ENCODE measurements at places on chromosomes 3 and 15.

DNA sequence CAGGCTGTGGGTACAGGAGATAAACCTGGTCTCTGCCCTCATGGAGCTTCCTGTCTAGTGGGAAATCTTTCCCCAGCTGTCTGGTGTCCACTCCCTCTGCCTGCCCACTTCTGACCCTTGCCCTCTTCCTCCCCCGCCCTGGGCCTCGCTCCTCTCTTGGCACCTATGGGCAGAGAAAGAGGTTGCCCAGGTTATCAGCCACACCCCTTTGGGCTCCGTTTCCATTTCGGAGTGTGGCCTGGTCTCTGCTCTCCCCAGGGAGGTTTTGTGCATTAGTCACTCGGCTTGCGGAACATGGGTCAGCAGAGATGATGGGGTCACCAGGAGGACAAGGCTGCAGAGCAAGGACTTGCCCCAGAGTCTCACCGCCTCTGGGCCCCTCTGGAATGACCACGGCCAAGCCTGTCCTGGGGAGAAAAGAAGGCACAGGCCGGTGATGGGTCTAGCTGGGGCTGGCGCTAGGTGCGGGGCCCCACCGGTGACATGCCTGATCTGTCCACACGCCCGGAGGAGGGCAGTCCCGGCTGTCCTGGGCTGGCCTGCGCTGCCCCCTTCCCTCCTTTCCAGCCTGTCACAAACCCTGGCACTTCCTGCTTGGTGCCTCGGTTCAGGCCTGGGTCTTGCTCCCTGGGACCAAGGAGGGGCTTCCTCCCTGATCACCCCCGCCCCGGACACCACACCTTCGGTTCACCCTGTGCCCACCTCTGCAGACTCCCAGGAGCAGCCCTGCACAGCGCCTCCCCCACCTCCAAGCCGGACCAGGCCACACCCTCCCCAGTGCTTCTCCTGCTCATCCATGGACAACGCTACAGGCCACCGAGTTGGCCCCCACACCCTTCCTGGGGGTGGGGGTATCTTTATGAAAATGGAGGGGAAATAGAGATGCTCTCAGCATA is 35.6 kb upstream of the MUC4 start:
- DNase-seq = no peak

GRCh38 chr15:90572893-90573292 is 43.2 kb downstream of the CRTC3 start:
- no peak for DNase-seq

- no peak for DNase-seq
These were observed 1.3 kb downstream of the ATP13A3 start for GRCh38 chr3:194485468-194485880.

DNA sequence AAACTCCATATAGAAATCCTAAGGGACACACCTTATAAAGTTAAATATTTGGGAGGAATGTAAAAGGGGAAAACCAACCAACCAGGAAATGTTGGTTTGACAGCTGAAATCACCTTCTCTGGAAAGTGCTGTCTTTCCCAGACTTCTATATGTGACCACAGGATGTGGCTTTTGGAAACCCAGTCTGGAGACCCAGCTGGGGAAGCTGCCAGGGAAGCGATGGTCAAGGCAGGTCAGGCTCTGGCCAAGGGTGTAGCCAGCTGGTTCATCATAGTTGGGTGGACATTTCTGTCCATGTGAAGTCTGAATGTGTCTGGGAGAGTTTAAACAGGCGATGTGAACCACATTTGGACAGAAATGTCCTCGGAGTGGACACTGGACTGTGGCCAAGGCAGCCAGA is 73.9 kb downstream of the ARNT2 start:
- DNase-seq = no peak

- no peak for DNase-seq
These were observed 39.8 kb downstream of the HCN4 start for GRCh38 chr15:73328981-73329380.

GRCh38 chr3:72487946-72488737 is 360.1 kb downstream of the SHQ1 start:
- no peak for DNase-seq

DNA sequence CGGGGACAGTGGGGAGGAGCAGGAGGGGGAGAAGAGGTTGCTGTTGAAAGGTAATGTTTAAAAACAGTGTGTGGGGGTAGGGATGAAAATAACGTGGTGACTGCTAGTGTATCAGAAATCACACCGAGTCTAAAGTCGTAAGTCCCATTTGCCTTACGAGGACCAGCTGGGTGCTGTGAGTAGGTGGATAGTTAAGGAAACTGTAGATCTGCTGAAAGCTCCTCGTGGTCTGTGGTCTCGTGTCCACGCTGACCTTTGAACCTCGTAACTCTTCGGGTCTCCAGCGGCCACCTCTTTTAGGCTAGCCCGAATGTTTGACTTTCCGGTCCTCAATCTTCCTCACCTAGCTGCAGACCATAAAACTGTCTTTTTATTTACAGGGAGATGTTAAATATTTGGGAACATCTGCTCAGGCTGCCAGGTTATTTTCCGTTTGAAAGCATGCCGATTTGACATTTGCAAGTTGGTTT is 29.3 kb upstream of the ST3GAL6 start:
- DNase-seq = no peak

GRCh38 chr3:52399131-52399530 is 45.8 kb downstream of the SEMA3G start:
- no peak for DNase-seq

- no peak for DNase-seq
These were observed 18.2 kb upstream of the B4GALT4 start for GRCh38 chr3:119258915-119259314.

DNA sequence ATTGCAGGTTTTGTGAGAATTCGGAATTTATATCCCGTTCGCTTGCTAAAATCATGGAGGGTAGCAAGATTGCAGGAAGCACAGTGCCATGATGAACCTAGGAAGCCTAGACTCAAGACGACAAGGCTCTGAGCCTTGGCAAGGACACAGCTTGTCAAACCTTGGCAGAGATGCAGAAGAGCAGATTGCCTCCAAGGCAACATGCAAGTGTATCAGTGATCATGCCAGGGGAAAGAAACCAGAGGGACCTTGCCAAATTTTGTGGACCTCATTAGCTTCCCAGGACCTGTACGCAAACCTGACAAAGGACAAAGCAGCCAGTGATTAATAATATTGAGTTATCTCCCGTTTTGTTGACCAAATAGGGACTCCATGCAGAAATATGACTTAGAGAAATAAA is 159.7 kb downstream of the GOLIM4 start:
- no peak for DNase-seq

DNA sequence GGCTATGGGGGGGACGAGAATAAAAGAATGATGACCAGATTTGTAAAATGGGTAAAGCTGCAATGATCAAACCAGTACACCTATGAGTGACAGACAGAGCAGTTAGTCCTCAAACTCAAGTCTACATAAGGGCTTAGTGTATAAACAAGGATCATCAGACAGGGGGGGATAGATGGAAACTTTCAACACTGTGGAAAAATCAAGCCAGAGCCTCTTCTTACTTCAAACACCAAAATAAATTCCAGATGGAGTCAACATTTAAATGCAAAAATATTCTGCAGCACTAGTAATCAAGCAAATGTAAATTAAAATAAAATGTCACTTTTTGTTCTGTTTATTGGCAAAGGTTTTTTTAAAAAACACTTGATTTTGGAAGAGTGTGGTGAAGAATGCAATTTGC is 205.9 kb upstream of the RGMA start:
- no peak for DNase-seq

DNA sequence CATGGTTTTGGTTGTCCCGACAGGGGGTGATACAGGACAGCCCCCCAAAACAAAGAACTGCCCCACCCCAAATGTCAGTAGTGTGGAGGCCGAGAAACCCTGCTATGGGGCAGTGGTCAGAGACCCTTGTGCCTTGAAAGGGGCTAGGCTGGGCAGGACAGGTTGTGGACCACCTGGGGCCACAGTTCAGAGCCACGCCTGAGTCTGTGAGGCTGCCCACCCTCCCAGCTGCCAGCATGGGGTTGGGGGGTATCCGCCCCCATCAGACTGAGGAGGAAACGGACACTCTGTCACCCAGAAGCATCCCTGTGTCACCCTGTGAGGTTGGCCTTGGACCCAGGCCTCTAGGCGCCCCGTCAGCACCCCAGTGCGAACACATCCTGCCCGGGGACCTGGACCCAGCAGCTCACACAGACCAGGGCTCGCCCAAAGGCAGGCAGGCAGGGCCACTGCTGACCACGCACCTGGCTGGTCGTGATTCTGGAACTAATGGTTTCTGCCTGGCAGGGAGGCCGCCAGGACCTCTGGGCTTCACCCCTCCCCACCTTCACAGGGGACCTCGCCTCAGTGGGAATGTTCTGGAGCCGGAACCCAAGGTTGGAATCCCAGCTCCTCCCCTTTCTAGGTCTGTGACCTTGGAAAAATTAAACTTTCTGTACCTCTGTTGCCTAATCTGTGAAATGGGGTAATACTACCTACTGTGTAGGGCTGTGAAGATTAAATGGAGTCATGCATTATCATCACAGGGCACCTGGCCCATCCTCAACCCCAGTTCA is 1.4 kb downstream of the SLC41A3 start:
- no peak for DNase-seq

DNA sequence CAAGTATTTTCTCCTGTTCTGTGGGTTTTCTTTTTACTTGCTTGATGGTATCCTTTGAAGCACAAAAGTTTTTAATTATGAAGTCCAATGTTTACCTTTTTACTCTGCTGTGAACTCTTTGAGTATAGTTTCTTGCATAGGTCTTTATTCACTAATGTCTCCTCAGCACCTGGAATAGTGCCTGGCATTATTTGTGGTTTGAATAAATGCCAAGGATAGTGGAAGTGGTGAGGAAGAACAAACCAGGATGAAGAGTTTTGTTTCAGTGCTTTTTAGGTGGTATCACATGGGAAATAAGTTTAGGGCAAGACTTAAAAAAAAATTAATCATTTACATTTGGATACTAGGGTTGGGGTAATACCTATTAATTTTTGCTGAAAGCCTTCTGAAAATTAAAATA is 25.7 kb downstream of the GPD1L start:
- DNase-seq = no peak

- no peak for DNase-seq
These were observed 1.2 kb downstream of the EOGT start for GRCh38 chr3:69012100-69012799.

GRCh38 chr3:102180280-102180931 is 254.4 kb upstream of the ZPLD1 start:
- DNase-seq = no peak

DNA sequence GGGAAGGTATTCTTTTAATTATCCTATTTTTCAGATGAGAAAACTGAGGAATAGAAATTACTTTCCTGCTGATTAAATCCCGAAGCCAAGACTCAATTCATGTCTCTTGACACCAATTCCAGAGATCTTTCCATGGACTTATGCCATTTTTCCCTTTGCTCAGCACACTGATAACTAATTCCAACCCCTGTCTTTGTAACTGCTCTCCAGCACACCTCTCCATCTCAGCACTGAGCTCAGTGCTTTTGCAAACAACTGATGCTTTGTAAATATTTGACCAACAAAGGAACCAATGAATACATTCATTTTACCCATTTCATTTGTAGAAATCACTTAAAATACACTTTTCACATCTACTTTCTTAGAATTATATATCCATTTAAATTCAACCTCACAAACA is 249.1 kb downstream of the IL5RA start:
- no peak for DNase-seq

- DNase-seq = no peak
These were observed 73.4 kb downstream of the CRYBG3 start for GRCh38 chr3:97895216-97895615.

DNA sequence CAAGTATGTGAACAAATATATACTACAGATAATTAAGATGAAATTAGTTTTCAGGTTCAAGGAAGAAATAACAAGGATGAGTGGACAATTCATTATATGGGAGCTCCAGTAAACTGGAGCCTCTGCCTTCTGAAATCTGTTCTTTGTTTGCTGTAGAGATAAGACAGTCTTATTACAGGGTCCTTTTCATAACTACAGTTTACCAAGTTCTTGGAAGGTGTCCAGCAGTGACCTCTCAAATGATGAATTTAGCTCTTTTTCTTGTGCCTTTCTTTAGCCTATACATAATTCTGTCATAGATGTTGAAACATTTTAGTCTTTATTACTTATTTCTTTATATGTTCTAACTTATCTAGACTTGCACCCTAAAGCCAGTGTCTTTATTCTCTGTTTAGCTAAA is 89.7 kb upstream of the GBE1 start:
- DNase-seq = no peak
